Globus pallidus (tissue), 1 donor: ENCODE measurements at places on chromosomes 13 and 19.

- no peak for DNase-seq
Measured at GRCh38 chr19:51766461-51766860, 5.5 kb downstream of the FPR2 start.

GRCh38 chr19:50158577-50158976 is 4.5 kb downstream of the IZUMO2 start:
- DNase-seq: no peak

GRCh38 chr19:15296841-15297415 is 35.4 kb downstream of the BRD4 start:
- DNase-seq: no peak

- no peak for DNase-seq
Measured at GRCh38 chr13:95295026-95295425, 6.2 kb downstream of the ABCC4 start.

DNA sequence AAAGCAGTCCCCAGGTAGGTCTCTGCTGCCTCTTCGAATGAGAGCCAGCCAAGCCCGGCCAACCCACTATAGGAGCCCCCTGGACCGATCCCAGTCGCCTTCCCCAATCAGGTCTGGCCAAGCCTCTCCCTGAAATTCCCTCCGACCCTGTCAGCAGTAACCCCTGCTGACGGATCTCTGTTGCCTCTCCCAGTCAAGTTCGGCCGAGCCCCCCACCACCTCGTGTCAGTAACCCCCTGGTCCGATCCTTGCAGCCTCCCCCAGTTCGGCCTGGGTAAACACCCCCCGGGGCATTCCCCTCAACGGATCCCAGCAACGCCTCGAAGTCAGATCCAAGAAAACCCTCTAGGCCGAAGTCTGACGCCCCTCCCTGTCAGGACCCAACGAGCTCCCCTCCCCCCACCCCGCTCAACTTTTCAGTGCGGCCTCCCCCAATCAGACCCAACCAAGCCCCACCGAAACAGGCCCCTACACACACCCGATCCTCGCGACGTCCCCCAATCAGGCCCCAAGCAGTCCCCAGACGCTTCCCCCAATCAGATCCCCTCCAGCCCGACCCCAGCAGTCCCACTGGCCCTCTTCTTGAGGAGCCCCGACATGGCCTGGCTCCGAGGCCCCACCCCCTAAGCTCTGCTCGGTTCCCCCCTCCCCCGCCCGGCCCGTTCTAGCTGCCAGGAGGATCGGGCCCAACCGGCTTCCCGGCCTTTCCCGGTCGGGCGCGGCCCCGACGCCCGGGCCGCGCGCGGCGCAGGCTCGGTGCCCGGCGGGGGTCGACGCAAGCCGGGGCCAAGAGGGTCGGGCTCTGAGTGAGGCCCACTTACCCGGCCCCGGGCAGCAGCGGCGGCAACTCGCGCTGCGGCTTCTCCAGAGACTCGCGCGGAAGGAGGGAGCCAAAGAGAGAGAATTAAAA is 1.8 kb downstream of the TNPO2 start:
- DNase-seq: peak; percentile 62

DNA sequence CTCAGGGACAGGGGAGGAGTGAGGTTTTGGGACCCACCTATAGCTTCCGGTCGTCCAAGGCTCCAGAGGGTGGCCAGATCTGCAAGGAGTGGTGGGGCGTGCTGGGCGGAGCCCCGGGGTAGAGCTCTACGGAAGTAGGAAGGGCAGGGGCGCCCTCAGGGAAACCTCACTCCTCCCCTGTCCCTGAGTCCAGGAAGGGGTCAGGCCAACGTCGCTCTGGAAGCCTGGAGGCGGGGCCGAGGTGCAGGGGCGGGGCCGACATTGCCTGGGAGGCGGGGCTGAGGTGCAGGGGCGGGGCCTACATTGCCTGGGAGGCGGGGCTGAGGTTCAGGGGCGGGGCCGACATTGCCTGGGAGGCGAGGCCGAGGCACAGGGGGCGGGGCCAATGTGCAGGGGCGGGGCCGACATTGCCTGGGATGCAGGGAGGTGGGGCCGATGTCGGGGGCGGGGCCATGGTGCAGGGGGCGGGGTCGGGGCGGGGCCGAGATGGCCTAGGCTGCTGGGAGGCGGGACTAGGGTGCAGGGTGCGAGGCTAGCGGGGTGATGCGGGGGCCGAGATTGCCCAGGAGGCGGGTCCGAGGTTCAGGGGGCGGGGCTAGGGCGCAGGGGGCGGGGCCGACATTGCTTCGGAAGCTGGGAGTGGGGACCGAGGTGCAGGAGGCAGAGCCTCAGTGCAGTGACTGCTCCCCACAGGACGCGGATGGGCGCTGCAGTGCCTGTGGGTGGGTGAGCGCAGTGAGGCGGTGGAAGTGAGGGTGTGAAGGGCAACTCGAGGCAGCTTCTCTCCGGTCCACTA is 4.9 kb upstream of the PALM start:
- no peak for DNase-seq

DNA sequence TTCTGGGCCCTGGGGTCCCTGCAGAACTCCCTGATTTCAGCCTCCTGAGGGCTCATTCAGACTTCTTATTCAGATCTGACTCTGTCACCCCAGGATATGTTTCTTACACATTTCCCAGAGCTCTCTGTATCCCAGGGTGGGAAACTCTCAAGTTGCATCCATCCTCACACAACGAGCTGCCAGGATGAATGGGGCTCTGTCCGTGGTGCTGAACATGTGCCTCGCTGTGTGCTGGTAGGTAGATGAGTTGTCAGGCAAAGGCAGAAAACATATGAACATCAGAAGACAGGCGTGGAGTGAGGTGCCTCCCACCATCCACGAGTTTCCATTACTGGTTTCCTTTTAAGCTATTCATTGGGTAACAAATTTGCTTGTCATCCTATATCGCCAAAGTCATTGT is 11.4 kb upstream of the IGFL1 start:
- no peak for DNase-seq

DNA sequence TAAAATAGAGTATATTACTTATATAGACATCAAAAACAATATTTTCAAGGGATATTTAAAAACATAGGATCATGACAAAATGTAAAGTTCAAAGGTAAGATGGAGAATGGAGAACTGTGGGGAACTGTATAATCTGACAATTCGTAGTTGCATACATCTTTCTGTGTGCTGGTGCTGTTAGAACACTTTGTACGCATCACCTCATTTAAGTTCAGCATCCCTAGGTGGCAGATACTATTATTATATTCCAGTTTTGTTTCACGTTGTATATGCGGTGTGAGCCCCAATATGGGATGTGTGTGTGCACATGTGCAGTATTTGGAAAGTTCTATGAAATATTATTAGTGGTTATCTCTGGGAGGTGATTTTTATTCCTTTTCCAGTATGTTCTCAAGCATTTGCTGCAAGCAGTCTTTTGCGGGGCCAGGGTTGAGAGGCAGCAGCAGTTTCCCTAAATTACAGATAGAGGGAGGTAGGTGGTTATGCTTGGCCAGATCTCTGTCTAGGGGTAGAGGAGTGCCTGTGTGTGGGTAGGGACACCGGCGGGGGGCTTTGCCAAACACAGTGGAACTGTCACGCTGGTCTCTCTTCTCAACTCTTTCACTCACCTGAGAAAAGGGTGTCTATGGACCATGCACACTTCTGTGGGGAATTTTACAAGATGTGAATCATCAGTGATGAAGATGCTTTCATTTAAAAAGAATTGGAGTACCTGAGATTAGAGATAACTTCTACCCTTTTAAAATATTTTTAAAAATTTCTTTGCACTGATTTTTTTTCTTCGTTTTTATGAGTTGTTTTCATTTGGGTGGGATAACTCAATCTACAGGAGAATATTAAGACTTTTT is 55.6 kb upstream of the ALOX5AP start:
- DNase-seq: no peak

- no peak for DNase-seq
Measured at GRCh38 chr19:4061178-4061682, 5.5 kb downstream of the ZBTB7A start.
